ENCODE measurements at places on chromosomes 2 and 18.

- peak; percentile 27 for DNase-seq
Measured at GRCh38 chr2:64562148-64562784, 38.1 kb downstream of the AFTPH start.

DNA sequence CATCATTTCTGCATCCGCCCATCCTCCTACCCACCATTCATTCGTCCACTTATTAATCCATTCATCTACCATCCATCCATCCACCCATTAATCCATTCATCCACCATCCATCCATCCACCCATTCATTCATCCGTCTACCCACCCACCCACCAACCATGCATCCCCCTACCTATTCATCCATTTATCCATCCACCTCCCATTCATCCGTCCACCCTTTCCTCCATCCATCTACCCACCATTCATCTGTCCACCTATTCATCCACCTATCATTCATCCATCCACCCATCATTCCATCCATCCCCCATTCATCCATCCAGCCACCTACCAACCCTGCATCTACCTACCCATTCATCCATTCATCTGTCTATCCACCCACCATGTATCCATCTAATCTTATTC, 83.5 kb upstream of the MCFD2 start:
- DNase-seq, result no peak

GRCh38 chr18:78510091-78510490, 469.5 kb upstream of the SALL3 start:
- no peak for DNase-seq

DNA sequence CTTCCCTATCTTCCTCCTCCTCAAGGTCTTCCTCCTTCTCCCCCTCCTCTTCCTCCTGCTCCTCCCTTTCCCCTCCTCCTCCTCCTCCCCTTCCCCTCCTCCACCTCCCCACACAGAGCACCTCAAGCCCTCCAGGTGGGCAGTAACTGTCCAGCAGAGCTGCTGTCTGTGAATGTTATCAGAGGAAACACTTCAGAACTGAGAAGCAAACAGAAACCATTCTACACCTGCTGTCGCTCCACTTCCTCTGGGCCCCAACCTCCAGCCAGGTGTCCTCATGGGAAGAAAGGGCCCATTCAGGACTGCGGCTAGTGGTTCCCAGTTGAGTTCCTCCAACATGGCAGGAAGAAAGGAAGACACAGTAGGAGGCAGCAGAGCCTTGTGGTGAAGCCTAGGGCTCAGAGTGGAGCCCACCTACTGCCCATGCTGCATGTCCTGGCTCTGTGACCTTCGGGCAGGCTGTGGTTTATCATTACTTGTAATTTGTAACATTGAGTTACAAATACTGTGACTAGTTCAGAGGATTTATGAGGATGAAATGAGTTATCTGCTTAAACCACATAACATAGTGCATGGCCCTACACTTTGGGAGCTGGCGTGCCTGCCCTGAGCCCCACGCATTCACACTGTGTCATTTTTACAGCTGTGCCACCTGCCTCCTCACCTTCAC, 165.9 kb upstream of the ID2 start:
- no peak for DNase-seq

Measured in M059J (cell line).